ENCODE measurements at places on chromosomes 2 and 18. TPM values are rescaled to one million over a fixed set of nuclear protein-coding genes. Genes with fewer than 3 reads are reported as not detected.
A peak's percentile ranks its signal among the peaks of the same experiment; 100 is the strongest.

STAT4 gene
- total RNA-seq = 5.0 TPM

POU3F3 gene
- total RNA-seq = not detected

LCT gene
- not detected for total RNA-seq

TEX44 gene
- not detected for total RNA-seq

COPS7B gene
- total RNA-seq = 27.5 TPM

OTOS gene
- not detected for total RNA-seq

DNAJC27 gene
- 4.4 TPM for total RNA-seq

TMEM200C gene
- total RNA-seq = 0.44 TPM

SIX2 gene
- total RNA-seq = not detected

CCNT2 gene
- 30.6 TPM for total RNA-seq

DNA sequence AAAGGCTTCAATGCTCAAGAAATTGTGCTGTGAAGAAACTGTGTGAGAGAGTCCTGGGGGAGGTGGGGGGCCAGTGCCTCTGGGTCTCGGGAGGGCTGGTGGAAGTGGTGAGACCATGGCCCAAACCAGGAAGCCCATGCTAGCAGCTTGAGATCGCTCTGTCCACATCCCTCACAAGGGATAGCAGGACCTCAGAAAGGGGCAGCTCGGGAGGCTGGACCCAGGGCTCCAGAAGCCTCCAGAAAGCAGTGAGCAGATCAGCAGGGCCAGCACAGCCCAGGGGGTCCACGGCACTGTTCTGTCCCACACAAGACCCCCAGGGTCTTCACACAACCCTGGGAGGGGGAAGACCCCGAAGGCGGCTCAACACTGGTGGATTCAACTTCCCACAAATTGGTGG, 24.1 kb downstream of the ST8SIA5 start:
- DNase-seq = no peak

- no peak for DNase-seq
These were observed 220.5 kb downstream of the CYP26B1 start for GRCh38 chr2:71926876-71927756.

DNA sequence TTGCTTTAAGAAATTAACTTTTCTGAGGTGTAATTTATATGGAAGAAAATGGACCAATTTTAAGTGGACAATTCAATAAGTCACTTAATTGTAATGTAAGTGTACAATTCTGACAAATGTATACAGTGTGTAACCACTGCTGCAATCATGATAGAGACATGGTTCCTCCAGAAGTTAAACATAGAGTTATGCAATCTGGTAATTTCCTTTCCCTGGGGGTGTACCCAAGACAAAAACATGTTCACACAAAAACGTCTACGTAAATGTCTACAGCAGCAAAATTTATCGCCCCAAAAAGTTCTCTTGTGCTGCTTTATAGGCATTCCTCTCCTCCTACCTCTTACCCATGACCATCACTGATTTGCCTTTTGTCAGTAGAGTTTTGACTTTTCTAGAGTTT, 141.5 kb downstream of the AQP4 start:
- no peak for DNase-seq

- no peak for DNase-seq
These were observed 919.7 kb upstream of the GYPC start for GRCh38 chr2:125736306-125736705.

DNA sequence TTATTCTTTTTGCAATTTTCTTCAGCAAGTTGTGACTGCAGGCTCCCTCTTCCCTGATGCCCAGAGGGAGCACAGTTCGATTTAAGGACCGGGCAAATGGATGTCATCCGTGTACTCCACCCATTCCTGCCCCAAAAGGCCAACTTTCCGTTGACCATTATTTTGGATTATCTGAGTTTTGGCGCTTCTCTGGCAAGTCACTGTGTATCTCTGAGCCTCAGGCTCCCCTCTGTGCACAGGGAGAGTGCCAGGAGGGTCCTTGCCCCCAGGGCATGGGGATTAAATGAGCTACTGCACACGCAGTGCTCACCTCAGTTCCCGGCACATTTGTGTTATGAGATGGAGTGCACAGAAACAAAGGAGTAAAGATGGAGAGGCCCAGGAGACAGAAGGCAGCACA, 41.4 kb upstream of the HDAC4 start:
- no peak for DNase-seq

DNA sequence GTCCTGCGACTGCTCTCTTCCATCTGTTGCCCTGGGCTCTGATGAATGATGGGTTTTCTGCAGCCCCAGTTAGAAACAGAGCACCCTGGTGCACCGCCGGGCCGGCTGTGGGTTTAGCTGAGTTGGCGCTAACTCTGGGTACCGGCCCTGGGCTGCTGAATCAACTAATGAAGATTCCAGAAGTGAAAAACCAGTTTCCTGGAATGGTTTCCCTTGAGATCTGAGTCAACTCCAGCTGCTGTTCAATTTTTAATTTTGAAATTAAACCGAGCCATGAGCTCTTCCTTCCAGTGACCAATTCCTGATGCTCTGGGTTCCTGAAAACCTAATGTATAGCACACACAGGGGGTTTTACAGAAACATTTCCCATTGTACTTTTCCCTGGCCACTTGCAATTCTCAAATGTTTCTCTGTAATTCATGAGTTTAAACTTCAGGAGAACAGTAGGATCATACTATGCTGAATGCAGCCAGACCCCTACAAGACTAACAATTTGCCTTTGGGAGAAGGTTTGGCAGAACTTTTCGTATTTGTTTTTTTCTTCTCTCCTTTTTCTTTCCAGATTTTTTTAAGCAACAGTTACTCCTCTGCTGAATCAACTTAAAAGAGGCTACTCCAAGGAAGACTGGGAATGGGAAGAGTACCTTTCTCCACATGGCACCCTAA, 5.5 kb downstream of the COL6A3 start:
- peak; percentile 63 for DNase-seq

- no peak for DNase-seq
These were observed 312.3 kb upstream of the PIK3C3 start for GRCh38 chr18:41642756-41643155.

DNA sequence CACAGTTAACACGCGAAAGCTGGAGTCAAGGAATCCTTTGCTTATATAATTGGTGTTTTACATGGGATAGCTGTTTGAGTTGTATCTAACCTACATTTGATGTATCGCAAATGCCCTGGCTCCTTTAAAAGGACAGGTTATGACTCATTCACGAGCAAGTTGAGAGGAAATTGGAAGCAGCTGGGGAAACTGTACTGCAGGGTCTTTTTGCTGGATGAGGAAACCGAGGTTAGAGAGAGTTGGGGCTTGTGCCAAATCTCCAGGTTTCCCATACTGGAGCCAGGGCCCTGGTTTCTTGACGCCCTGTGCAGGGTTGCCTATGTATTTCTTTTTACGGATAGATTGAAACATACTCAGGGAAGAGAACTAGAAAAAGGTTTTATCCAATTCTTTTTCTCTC, 60.0 kb upstream of the SPTBN1 start:
- no peak for DNase-seq

GRCh38 chr2:197137231-197137630, 173.3 kb downstream of the ANKRD44 start:
- no peak for DNase-seq

- DNase-seq = no peak
These were observed 19.3 kb downstream of the PDE6D start for GRCh38 chr2:231761735-231762134.

GRCh38 chr2:14700753-14701152, 68.2 kb downstream of the LRATD1 start:
- no peak for DNase-seq

GRCh38 chr2:121239471-121239870, 45.5 kb downstream of the TFCP2L1 start:
- DNase-seq = no peak

GRCh38 chr2:137223722-137224121, 458.4 kb downstream of the THSD7B start:
- no peak for DNase-seq

Measured in upper lobe of left lung (tissue), 6 donors.